ENCODE measurements at places on chromosomes 12 and 14.

DNA sequence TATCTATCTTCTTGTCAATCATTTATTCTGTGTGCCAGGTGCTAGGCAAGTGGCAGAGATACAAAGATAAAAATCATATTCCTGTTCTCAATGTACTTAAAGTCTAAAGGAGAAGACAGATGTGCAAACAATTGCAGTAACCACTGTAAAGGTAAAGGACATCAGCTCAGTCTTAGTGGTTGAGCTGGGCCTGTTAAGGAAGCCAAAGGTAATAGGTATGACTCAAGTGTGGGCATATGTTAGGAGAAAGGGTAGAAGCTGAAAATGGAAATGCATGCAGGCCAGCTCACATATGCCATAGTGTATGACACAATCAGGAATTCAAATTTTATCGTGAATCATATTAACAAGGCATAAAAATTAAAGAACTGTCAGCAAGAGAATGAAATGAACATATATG lies 49.8 kb downstream of the FAR2 start:
- DNase-seq, result no peak

- DNase-seq, result no peak
Measured at GRCh38 chr14:99128185-99128584, 143.8 kb downstream of the BCL11B start.

GRCh38 chr14:55514819-55515490 lies 65.1 kb upstream of the KTN1 start:
- DNase-seq, result no peak

GRCh38 chr12:130298322-130299021 lies 39.2 kb upstream of the PIWIL1 start:
- no peak for DNase-seq

GRCh38 chr12:83250866-83251265 lies 564.2 kb downstream of the TMTC2 start:
- no peak for DNase-seq

DNA sequence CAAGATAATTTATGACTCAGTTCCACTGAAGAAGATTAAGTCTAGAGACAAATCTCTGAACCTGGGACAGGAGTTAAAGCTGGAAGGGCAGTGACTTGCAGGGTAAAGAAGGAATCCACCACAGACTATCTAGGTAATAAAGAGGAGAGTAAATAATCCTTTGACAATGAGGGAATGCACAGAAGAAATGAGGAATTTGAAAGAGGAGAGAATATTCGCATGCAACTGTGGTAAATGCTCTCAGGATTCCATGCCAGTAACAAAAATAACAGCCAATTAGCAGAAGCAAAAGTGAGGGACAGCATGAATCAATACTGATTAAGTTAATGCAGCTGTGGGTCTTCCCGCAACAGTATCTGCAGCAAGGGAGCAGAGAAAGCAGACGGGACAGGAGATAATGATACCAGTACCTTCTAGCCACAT lies 77.0 kb downstream of the KITLG start:
- no peak for DNase-seq

DNA sequence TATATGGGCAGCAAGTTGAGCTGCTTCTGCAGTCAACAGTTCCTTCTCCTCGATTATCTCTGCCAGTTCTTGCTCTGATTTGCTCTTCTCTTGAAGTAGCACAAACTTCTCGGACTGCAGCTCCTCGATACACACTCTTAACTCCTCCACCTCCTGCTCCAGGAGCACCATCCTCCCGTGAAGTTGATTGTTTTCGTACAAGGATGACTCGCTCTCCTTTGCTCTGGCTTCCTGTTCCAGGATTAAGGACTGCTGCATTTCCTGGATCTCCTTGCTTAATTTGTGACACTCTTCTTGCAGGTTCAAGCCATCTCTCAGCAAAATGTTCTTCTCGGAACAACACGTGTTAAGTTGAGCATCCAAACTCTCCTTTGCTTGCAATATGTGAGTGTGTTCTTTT lies 56.2 kb upstream of the VPS33A start:
- no peak for DNase-seq

Measured in NCI-H510A treated with DMSO at 0.1 percent for 48 hours (cell line).